ENCODE measurements at places on chromosomes 7 and 10.

GRCh38 chr7:70374772-70375533, 757.0 kb upstream of the GALNT17 start:
- DNase-seq = no peak

- DNase-seq = no peak
Observed at GRCh38 chr7:140526214-140526613, 46.9 kb upstream of the MKRN1 start.

- peak; percentile 80 for DNase-seq
Observed at GRCh38 chr7:102875700-102876295, 37.0 kb upstream of the LRRC17 start.

GRCh38 chr10:98596404-98596803, 149.7 kb upstream of the HPS1 start:
- no peak for DNase-seq

DNA sequence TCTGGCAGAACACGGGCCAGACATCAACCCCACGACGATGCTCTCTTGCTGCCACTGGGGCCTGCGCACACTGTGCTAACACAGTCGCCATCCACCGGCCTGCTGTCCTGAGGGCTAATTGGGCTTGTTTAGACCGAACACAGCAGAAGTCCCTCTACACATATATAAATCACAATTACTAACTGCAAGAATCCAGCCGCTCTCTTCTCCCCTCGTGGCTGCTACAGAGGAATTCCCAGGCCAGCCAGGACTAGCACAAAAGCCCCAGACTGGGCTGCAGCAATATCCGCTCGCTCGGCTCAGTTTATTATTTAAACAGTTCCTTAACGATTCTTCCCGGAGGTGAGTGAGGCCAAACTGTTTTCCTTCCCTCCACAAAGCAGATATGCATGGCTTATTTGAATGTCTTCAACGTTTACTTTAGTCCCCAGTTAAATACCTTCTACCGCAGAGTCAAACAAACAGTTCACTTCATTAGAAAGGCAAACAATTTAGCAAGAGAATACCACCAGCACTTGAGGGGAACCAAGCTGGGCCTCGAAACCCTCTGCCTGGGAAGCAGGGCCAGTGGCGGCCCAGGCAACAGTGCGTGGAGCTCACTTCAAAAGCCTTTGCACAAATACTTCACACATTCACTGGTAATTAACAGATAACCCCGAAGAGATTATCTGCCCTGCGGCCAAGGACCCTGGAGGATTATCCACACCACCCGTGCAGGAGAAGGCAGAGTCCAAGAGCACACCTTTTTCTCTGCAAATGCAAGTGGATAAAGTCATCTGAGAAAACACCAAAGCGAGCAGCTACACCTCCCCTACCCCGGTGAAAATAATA, 145.3 kb downstream of the GLI3 start:
- DNase-seq = no peak

DNA sequence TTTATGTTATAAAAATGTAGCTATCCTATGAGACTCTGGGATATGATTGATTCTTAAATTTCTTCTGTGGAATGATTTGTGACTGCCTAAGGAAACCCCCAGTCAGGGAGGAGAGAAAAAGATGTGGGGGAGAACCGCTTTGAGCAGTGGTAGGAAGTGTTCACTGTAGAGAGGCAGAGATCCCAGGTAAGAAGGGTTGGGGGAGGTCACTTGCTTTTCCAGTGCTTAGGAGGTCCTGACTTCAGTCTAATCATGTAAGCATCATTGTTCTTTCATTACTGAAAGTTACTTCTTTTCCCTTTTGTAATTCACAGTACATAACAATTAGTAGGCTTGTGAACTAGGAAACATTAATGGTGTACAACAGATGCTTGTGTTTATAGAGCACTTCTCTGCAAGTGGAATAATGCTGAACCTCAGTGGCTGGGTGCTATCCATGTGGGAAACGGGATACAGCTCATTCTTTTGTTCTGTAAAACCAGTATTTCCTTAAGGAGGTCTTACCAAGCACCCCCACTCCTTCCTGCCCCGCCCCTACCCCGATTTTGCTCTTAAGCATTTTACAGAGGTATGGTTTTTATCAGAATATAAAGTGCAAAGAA, 165.4 kb downstream of the ST7 start:
- DNase-seq = no peak

DNA sequence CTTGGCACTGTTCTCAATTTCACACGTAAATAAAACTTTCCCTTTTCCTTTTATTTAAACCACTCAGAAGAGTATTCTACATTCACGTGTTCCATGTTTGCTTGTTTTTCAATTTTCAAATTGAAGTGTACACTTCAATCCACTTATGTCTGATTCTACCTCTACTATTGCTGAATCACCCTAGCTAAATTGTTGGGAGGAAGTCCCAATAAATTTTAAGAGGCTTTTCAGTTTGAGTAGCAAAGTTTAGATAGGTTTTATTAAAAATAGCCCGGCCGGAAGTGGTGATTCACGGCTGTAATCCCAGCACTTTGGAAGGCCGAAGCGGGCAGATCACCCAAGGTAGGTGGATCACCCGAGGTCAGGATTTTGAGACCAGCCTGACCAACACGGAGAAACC, 1414.7 kb upstream of the CELF2 start:
- no peak for DNase-seq

- DNase-seq = no peak
Observed at GRCh38 chr10:124535731-124536495, 74.3 kb downstream of the LHPP start.

DNA sequence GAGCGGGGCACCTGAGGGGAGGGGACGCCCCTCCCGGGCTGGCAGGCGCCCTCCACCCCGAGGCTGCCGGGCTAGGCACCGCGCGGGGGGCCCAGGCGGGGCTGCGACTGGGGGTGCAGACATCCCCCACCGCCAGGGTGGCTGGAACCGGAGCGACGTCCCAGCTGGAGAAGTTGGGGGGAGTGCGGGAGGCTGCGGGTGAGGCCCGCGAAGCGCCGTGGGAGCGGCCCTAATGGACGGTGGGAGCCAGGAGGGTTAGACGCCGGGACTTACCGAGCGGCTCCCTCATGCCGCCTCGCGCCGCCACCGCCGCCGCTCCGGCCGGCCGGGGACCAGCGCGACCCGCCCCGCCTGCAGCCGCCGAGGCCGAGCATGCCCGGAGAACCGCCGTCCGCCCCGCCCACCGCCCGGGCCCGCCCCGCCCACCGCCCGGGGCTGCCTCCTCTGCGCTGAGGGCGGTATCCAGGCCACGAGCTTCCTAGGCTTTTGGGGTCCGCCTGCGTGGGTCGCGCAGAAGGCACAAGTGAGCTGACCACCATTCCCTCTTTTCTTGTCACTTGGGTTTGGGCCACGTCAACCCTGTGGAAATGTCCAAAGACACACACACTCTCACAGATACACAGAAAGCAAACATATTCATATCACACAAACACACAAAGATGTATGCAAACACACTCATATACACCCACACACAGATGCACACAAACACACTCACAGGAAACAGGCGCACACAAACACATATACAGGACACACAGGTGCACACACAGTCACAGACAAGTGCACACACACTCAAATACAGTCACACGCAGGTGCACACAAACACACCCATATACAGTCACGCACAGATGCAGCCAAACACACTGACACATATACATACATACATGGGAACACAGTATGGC, at the start of gene JCAD:
JCAD (minus strand) TSS at position 378 of the 899 bp plus-strand sequence. CDS start 11,774 bp downstream, outside the sequence.
- no peak for DNase-seq

- no peak for DNase-seq
Observed at GRCh38 chr7:127474457-127474856, 81.9 kb upstream of the ZNF800 start.

DNA sequence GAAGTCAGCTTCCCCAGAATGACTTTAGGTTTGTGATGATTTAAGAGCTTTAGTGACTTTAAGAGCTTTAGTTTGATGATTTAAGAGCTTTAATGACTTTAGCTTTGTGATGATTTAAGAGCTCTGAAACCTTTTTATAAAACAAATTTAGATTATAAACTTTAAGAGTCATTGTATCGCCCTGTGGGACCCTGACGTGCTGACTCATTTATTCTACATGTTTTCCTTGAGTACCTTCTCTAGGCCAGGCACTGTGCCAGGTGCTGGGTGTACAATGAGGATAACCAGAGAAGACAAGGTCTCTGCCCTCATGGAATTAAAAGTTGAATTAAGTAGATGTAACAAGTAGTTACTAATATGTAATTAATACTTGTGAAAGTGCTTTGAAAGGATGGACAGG, 45.4 kb downstream of the CNNM1 start:
- DNase-seq = no peak

DNA sequence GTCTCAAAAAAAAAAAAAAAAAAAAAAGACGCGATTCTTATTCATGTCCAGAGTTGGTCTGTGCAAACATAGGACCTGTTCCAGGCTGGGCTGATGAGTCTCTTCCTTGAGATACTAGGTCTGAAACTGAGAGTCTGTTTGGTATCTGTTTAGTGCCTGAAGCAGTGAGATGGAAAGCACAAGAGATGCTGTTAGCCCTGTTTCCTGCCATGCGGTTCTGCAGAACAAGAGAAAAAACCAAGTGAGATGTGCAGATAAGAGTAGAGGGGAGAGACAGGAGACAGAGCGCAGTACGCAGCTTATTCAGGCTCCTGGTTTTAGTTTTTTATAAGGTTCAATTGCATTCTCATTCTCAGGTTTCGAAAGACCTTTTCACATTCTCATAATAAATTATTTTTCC, 85.8 kb upstream of the PRKCQ start:
- DNase-seq = no peak

- DNase-seq = no peak
Observed at GRCh38 chr7:131674131-131674530, 117.7 kb upstream of the PODXL start.

GRCh38 chr10:5746197-5746596, 61.6 kb downstream of the TASOR2 start:
- DNase-seq = no peak

DNA sequence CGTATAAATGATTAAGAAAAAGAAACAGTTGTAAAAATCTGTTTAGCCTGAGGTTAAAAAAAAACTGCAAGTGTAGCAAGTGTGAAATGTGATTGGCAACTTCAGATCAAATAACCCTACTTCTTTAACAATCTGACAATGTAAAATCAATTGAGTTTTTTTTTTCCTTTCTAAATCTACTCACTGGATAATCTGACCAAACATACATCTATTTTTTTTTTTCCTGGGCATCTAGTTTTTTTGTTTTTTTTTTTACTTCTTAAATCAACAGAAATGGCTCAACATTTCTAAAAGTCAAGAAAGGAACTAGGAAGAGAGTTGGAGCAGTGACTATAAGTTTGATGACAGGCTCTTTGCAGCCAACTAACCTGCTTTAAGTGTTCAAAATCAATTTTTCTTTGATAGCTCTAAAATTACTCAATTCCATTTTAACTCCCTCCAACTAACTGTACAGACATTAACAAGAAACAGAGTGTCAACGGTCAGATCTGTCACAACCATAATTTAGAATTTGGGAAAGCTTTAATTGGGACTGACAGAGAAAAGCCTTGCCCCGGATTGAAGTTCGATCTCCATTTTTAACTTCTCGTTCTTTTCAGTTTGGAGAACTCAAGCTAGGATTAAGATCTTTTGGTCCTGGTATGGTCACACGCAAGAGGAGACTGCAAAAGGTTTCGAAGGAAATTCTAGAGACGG, 1.2 kb downstream of the ARL3 start:
- DNase-seq = no peak

DNA sequence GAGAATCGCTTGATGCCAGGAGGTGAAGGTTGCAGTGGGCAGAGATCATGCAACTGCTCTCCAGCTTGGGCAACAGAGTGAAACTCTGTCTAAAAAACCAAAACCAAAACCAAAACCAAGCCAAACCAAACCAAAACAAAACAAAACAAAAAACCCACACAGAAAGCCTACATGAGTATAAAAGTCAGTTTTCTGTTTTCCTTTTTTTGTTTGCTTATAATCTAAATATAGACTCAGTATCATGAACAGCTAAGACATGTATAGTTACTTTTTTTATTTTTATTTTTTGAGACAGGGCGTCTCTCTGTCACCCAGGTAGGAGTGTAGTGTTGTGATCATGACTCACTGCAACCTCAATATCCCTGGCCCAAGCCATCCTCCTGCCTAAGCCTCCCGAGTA, 16.8 kb upstream of the MTPN start:
- no peak for DNase-seq

GRCh38 chr7:148277042-148277660, 313.4 kb upstream of the C7orf33 start:
- DNase-seq = no peak

DNA sequence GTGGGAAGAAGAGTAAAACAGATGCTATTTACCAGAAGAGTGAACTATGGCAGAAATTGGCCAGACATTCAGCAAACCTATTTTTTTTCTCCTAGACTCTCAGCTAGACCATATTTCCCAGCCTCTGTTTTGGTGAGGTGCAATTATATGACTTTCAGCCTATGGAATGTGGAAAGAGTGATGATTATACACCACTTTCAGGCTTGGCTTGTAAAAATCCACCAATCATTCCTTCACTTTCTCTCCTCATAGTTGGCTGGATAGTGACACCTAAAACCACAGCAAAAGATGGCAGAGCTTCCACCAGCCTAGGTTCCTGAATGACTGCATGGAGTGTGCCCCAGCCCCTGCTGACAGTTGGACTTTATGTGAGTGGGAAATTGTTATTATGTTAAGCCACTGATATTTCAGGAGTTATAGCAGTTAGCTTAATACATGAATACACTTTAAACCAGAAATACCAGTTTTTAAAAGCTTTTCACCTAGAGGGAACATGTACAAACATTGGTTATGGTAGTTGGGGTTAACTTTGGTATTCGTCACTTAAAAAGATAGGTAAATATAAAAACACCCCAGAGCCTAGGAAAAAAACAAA, 19.1 kb upstream of the TNKS2 start:
- no peak for DNase-seq

GRCh38 chr7:100827330-100828226, at the start of gene EPHB4:
TSS of gene EPHB4 (minus strand) at chr7:100827523. CDS start at chr7:100827030, 493 bp downstream.
- peak; percentile 70 for DNase-seq

GRCh38 chr7:127809261-127809702, 157.3 kb downstream of the SND1 start:
- no peak for DNase-seq

DNA sequence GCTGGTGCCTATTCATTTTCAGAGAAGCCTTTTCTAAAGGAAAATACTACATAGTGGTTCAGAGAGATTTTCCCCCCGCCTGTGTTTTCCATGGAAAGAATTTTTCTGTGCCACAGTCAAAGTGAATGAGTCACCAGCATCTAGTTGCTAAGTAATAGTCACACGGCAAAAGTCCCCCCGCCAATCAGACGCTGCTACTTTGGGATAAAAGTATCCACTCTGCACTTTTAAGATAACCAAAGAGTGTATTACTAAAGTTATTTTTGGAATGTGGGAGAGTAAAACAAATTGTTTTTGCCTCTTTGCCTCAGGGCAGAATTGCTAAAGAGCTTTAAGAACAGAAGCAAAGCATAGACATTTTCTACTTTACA, 23.5 kb downstream of the ABLIM1 start:
- DNase-seq = peak; percentile 69
